ENCODE measurements at places on chromosomes 2 and 18.

GRCh38 chr18:3528231-3528630, 78.3 kb downstream of the TGIF1 start:
- DNase-seq, result no peak

DNA sequence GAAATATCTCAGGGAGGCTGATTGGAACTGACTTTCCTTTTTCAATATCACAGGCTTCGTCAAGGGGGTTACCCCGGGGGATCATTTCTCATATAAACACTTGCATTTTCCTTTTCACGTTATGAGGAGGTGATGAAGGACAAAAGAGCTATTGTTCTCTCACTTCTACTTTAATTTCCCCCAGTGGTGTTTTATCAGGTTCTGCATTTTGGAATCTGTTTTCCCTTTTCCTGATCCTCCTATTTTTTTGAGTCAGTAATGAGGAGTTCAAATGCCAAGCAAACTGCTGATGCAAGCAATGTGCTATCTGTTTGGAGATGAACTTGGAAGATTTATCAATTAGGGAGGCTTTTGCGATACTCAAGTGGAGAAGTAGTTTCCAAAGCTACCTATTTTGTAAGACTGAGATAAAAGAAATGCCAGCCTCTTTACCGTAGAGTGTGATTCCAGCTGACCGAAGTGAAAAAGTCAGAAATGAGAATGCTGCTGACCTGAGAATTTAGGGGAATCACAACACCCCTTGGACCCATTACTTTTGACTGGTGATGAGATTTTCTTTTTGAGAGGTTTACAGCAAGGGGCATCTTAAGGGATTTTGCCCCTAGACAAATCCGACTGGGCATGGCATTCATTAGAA, 556.0 kb downstream of the RNF144A start:
- DNase-seq, result no peak

- DNase-seq, result no peak
These were observed 168.1 kb downstream of the NRXN1 start for GRCh38 chr2:50863856-50864255.

- no peak for DNase-seq
These were observed 279.2 kb downstream of the GALR1 start for GRCh38 chr18:77528872-77529271.

DNA sequence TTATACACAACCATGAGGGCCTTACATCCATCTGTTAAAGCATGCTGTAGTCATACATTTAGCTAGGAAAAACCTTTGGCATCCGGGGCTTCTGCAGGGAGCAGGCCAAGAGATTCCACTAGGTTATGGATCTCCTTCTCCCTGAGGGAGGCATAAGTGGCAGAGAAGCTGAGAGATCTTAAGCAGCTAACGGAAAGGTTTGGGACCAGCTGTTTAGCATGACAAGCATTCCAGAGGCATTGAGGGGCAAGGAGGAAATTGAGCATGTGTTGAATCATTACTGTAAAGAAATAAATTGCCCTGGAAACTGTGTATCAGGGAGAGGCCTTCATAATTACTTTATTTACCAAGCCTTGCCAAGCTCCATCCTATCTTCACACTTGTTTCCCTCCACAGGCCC, 643.1 kb downstream of the CNTNAP5 start:
- DNase-seq, result no peak

DNA sequence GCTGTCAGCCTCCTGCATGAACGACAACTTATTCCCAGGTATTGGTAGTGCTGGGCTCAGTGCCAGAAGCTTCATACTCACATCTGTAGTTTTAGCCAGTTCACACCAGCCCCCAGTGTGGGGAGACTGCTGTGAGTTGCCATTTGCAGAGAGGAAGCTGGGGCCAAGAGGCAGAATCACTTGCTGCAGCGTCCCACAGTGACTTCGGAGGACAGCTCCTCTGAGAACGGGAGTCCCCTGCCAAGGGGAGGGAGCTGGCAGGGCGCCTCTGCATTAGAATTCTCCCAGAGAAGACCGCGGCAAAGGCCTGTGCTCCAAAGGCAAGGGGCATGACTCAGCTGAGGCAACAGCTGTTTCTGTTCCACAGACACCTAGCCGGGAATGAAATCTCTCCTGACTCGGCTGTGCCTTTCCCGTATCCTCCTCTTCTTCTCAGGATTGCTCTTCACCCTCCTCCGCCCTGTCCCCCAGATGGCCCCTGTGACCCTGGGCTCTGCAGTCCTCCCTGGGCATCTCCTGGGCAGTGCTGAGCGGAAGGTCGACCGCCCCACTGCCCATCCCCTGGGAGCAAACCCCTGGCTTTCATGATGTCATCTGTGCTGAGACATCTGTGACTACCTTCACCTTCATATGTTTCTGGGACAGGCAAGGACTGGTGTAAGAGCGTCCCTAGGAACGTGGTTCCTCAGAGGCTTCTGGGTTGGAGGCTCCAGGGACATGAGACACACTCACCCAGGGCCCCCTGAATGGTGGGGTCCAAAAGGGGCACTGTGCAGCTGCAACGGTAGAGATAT, 18.0 kb downstream of the MAL start:
- DNase-seq, result peak; percentile 88

GRCh38 chr2:112680666-112681101, 34.9 kb downstream of the SLC20A1 start:
- DNase-seq, result no peak

- no peak for DNase-seq
These were observed 156.9 kb upstream of the DCC start for GRCh38 chr18:52183107-52183506.

DNA sequence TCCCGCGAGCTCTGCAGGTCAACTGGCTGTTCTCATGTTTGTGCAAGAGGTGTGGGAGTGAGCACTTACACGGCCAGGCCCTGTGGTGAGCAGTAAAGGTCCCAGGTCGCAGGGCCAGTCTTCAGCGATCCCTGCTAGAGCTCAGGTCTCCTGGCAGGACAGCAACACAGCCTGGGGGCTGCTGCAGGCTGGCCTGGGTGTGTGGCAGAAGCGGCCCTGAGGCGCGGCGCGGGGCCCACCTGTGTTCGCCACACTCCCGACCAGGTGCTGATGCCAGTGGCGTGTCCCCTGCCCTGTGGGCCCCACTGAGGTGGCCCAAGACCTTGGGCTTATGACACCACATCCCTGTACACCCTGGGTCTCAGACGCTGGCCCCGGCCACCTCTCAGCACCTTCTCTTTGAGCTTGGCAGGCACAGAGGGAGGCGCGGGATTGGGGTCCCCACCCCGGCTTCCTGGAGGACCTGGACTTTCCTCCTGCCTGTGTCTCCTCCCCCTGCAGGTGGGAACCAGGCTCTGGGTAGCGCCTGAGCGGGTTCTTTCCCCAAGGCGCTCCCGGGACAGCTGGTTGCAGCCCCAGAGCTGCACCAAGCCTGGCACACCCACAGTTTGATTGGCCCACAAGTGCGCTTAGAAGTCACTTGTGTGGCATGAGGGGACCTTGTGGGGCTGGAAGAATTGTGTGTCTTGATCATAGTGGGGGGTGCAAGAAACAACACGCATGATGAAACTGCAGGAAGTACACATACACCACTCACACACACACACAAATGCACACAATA, 59.2 kb downstream of the TWIST2 start:
- no peak for DNase-seq

DNA sequence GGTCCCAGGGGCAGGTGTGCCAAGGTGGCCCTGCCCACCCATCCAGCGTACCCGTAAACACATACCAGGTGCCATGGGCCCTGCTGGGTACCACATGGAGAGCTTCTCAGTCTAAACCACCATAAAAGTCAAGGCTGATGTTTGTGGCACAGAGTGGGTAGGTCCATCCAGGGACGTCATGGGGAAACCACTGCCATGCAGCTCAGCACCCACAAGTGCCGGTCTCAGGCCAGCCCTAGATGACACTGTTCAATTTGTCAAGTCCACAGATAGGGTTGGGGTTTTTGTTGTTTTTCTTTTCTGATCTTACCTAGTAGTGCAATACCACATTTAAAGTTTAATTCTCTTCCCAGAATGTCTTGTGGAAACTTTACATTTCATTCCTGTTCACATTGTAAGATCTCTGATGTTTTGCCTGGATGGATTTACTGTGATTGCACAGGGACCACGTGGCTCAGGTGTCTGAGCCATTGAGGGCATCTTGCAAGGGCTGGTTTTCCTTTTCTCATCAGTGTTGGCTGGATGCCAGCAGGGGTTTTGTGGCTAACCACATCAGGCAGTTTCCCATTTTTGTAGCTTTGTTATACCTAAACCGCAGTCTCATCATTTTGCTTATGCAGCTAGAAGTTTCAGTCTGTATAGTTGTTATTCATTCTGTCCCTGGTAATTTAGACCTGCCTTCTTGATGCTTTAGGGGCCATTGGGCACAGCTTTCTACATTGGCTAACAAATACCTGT, 64.7 kb downstream of the STK25 start:
- peak; percentile 51 for DNase-seq

GRCh38 chr18:75120521-75120920, 88.4 kb downstream of the PTGR3 start:
- no peak for DNase-seq

GRCh38 chr18:32771169-32771751, 1.6 kb downstream of the KLHL14 start:
- no peak for DNase-seq

- peak; percentile 57 for DNase-seq
These were observed 16.7 kb upstream of the RAPH1 start for GRCh38 chr2:203551778-203552177.

DNA sequence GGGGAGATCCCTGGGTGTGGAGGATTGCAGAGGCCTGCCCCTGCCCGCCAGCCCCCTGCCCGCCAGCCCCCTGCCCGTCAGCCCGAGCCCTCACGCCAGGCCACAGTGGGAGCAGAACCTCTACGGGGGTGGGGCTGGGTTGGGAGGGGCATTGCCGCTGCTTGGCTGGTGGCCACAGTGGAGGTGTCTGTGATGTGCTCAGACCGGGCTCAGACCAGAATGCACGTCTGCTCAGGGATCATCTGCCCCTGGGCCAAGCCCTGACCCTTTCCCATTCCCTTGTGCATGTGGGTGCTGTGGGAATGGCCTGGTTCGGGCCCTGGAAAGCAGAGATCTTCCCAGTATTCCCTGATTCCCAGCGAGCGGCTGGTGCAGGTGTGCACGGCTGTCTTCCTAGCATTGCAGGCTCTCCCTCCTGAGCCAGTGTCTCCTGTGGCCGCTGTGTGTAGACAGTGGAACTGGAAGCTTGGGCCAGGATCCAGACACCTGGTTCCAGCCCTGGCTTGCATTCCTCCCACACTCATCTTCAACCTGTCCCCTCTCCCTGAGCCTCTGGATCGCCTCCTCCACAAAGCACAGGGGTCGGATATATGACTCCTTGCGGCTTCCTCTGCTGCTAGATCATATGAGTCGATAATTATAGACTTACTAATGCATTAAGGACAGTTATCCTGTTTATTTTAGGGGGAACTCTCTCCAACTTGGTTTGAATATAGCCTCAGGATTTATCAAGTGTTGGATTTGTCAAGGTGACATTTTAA, 161.6 kb downstream of the LDLRAD4 start:
- no peak for DNase-seq

DNA sequence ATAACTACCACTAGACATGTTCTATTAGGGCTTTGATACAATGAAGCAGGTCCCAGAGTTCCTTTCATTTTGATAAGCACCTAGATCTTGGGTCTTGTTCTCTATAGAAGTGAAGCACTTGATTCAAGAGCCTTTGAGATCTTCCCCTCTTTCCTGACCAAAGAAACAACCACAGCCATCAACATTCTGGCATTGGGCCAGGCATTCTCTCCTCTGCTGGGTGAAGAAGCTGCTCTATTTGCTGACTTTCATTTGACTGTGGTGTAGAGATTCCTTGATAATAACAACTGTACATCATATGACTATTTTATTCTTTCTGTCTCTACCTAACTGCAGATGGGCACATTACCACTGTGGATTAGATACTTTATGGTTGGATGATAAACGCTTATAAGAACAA, 96.6 kb upstream of the LYPD1 start:
- no peak for DNase-seq

GRCh38 chr2:82667491-82667890, 1791.6 kb downstream of the SUCLG1 start:
- DNase-seq, result no peak

DNA sequence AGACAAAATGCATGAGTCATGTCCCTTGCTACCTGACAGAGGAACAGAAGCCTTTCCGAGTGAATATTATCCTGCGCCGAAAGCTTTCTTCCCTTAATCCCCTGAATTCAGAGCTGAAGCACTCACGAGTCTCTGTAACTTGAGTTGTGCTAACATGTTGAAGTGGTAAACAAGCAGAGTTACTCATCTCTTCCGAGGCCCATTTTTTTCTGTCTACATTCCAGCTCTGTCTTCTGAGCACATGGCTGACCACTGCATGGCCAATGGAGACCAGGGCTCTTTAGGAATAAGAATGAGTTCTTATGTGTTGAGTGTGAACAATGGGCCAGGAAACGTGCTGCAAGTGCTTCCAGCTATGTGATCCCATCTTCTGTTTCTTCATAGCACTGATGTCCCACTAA, 73.1 kb upstream of the PID1 start:
- DNase-seq, result peak; percentile 41

DNA sequence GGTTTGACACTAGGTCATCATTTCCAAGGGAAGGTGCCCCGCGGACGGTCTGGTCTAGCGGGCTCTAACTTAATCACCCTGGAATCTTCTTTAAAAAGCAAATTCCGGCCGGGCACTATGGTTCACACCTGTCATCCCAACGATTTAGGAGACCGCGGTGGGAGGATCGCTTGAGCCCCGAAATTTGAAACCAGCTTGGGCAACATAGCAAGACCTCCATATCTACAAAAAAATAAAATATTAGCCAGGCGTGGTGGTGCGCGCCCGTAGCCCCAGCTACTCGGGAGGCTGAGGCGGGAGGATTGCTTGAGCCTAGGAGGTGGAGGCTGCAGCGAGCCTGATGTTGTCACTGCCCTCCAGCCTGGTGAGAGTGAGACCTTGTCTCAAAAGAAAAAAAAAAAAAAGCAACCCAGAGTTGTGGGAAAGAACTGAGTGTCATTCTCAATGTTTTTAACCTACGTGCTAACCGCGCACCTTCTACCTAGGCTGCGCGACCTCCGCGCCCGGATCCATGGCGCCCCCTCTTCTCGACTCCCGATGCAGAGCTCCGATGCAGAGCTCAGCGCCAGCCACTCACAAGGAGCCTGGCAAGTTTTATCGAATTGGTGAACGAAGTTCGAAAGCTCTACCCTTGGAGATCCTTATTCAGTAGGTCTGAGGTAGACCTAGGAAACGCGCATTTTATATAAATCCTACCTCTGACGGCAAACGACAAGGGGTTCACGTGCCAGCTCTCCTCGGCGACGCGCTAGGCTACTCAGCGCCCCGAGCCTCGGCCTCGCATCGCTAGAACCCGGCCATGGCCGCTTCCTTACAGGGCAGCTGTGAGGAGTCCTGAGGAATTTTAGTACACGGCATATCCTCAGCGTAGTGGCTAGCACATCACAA, 888 bp upstream of the TWSG1 start:
- no peak for DNase-seq

- peak; percentile 54 for DNase-seq
These were observed 66.9 kb upstream of the RBM44 start for GRCh38 chr2:237731663-237732062.

- no peak for DNase-seq
These were observed 113.8 kb upstream of the EPAS1 start for GRCh38 chr2:46183426-46183825.

GRCh38 chr2:111138839-111139238, 18.1 kb downstream of the BCL2L11 start:
- DNase-seq, result no peak
